CD4-positive, alpha-beta memory T cell (primary cell): ENCODE measurements at places on chromosomes 11 and 22. TPM values are rescaled to one million over a fixed set of nuclear protein-coding genes. Genes with fewer than 3 reads are reported as not detected.

GRCh38 chr11:133414506-133414905, 117.8 kb downstream of the OPCML start:
- no peak overlapping the region for H3K4me3 ChIP-seq
- H3K27ac ChIP-seq: no peak overlapping the region
- no peaks in the 10 kb centered on the region for H3K27me3 ChIP-seq
- DNase-seq: no peak

- H3K27me3 ChIP-seq: no peaks in the 10 kb centered on the region
- H3K27ac ChIP-seq: no peak overlapping the region
- DNase-seq: no peak
- no peaks in the 10 kb centered on the region for H3K36me3 ChIP-seq
- H3K4me3 ChIP-seq: no peak overlapping the region
Observed at GRCh38 chr11:43988040-43988817, 45.8 kb downstream of the C11orf96 start.

DNA sequence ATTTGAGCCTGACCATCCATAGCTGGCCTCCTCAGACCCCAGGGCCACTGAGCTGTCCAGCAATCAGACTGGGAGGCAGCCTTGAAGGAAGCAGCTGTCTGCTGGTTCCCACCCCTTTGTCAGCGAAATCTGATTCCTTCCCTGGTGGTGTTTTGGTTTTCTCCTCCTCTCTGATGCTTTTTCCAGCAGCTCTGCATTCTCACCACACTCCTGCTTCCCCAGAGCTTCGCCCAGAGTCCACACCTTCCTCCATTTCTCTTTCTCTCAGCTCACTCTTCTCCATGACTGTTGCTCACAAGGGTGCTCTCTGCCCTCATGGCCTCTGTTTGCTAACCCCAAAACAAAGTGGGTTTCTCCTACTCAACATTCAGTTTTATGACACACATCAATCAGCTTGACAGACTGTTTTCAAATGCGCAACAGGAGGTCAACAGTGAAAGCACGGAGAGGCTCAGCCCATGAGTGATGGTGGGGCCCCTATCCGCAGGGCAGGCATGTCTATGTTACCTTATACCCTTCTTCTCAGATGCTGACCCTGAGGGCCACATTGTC, 130.6 kb upstream of the MTNR1B start:
- no peak overlapping the region for H3K27ac ChIP-seq
- H3K4me1 ChIP-seq: no peaks in the 10 kb centered on the region
- no peaks in the 10 kb centered on the region for H3K27me3 ChIP-seq
- no peak for DNase-seq

GRCh38 chr11:69394869-69395246, 86.6 kb upstream of the LINC01488 start:
- H3K27me3 ChIP-seq: no peaks in the 10 kb centered on the region
- no peaks in the 10 kb centered on the region for H3K4me1 ChIP-seq
- H3K36me3 ChIP-seq: no peaks in the 10 kb centered on the region
- H3K4me3 ChIP-seq: no peak overlapping the region

- H3K27me3 ChIP-seq: no peaks in the 10 kb centered on the region
- H3K4me3 ChIP-seq: no peak overlapping the region
- no peaks in the 10 kb centered on the region for H3K4me1 ChIP-seq
Observed at GRCh38 chr11:27599217-27599616, 92.6 kb upstream of the LIN7C start.

- no peaks in the 10 kb centered on the region for H3K27me3 ChIP-seq
- no peak for DNase-seq
- H3K36me3 ChIP-seq: no peaks in the 10 kb centered on the region
- H3K27ac ChIP-seq: no peak overlapping the region
- H3K4me1 ChIP-seq: no peaks in the 10 kb centered on the region
- H3K4me3 ChIP-seq: no peak overlapping the region
Observed at GRCh38 chr11:24064309-24064903, 432.4 kb upstream of the LUZP2 start.

DNA sequence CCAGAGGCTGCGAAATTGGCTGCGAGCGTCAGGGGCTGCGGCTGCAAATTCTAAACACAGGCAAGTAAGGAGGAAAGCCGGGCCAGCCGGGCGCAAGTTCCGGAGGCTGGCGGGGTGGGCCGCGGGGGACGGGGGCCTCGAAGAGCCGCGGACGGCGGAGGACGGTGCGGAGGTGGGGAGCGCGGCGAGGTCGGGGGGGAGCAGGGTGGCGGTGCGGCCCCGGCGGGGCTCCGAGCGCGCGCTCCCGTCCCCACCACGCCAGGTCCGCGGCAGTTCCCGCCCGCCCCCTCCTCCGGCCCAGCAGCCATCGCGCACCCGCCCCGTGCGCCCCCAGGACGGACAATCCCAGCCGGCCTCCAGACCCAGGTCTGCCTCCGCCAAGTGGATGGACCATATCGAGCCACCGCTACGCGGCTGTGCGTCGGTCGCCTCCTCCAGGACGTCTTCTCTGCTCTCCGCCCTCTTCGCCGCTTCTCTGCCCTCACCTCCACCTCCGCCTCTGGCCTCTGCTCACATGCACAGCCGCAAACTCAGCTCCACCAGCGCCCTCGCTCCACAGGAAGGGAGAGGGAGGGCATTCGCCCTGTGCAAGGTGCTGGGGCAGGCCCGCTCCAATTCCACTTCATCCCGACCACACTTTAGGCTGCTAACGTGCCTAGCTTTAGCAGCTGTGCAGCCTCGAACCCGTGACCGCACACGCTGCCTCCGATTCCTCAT, 7.2 kb downstream of the ELFN2 start:
- peak; percentile 21 for DNase-seq
- H3K4me3 ChIP-seq: no peak overlapping the region

GRCh38 chr11:76153571-76153923, 52.8 kb downstream of the WNT11 start:
- no peak overlapping the region for H3K27ac ChIP-seq
- H3K4me1 ChIP-seq: peaks cover 22% of the 10 kb centered on the region
- H3K27me3 ChIP-seq: no peaks in the 10 kb centered on the region
- no peak overlapping the region for H3K4me3 ChIP-seq

- no peak overlapping the region for H3K4me3 ChIP-seq
- H3K27ac ChIP-seq: no peak overlapping the region
- no peaks in the 10 kb centered on the region for H3K27me3 ChIP-seq
- H3K36me3 ChIP-seq: no peaks in the 10 kb centered on the region
- DNase-seq: no peak
- H3K4me1 ChIP-seq: no peaks in the 10 kb centered on the region
Observed at GRCh38 chr11:106217456-106217855, 140.0 kb downstream of the AASDHPPT start.

DNA sequence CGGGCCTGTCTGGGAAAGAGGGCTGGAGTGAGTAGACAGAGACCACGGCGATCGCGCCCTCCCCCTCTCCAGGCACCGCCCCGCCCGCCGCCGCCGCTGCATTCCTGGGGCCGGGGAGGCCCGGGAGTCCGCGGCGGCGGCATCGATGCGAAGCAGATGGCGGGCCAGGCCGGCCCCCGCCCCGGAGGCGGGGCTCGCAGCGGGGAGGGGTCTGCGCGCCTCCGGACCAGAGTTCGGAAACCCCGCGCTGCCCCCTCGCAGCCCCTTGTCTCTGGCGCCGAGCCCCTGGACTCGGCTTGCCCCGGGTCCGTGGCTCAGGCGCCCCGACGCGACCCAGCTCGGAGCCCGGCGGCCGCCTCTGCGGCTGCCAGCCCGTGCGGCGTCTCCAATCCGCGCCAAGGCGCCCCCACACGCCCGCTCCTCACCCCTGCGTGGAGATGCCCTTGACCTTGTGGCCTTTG, 1.3 kb downstream of the SCARF2 start:
- H3K27ac ChIP-seq: no peak overlapping the region
- H3K4me3 ChIP-seq: no peak overlapping the region
- H3K27me3 ChIP-seq: peaks cover 28% of the 10 kb centered on the region
- no peak for DNase-seq

GRCh38 chr11:45133878-45134277, 12.6 kb upstream of the PRDM11 start:
- no peak for DNase-seq
- no peaks in the 10 kb centered on the region for H3K27me3 ChIP-seq
- no peak overlapping the region for H3K4me3 ChIP-seq

DNA sequence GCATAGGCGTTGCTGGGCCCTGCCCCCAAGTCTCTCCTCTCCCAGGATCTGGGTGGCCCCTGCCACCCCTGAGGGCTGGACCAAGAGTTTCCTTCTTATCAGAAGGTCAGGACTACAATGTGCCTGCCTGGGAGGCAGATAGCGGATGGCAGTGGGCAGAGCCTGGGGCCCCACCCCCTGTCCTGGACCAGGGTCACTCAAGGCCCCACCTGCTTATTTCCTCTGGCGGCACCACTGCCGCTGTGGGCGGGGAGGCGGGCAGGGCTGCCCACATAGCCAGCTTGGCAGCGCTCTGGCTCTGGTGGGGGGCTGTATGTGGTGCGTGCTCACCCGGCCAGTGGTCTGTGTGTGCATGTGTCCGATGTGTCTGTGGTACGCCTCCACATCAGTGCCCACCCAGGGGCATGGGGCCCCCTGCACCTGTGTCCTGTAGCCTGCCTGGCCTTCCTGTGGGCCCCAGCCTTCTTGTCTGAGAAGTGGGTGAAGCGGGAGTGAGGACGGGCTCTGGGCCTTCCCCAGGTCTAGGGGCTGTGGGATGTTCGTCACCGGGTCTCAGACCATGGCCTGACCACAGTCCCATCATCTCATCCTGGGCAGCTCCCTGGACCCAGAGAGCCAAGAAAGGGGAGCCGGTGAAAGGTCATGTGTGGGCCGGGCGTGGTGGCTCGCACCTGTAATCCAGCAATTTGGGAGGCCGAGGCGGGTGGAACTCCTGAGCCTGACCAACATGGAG, 3.0 kb downstream of the GAS2L1 start:
- peaks cover 15% of the 10 kb centered on the region for H3K27me3 ChIP-seq
- H3K36me3 ChIP-seq: no peaks in the 10 kb centered on the region
- no peak for DNase-seq
- peaks cover 34% of the 10 kb centered on the region for H3K4me1 ChIP-seq

DNA sequence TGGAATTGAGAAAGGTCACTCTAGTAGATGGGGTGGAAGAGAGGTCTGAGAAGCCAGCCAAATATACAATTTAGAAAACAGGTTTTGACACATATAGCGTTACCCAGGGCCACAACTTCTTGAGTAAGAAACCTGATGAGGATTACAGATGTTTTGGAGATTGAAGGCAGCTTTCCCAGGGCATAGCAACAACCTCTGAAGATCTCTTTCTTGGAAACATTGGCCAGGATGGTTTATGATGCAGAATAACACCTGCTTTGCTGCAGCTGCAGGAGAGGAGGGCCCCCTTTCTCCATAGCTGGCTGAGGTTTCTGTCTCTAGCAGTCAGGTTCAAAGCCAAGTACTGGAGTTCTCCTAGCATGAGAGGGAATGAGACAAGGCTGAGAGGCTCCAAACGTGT, 75.1 kb upstream of the NUP50 start:
- no peak overlapping the region for H3K27ac ChIP-seq
- H3K4me1 ChIP-seq: no peaks in the 10 kb centered on the region
- H3K4me3 ChIP-seq: no peak overlapping the region
- no peak for DNase-seq
- H3K36me3 ChIP-seq: no peaks in the 10 kb centered on the region

- H3K27me3 ChIP-seq: no peaks in the 10 kb centered on the region
- no peak overlapping the region for H3K27ac ChIP-seq
- no peak for DNase-seq
- H3K4me1 ChIP-seq: no peaks in the 10 kb centered on the region
Observed at GRCh38 chr11:67673902-67674301, 521 bp downstream of the ALDH3B2 start.

DNA sequence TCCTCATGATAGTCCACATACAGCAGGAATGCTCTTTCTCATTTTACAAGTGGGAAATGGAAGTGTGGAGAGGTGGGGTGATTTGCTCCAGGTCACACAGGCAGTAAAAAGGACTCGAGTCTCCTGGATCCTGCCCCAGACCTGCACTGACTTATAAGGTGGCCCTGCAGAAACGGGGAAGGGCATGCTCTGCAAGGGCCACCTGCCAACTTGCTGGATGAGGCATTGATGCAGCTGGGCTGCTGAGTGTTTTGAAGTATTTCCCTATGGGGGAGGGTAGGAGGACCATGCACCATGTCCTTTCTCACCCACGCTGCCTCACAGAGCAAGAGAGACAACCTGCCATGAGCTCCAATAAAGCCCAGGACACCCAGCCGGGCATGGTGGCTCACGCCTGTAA, 36.9 kb downstream of the OR6Q1 start:
- H3K4me3 ChIP-seq: no peak overlapping the region
- no peaks in the 10 kb centered on the region for H3K4me1 ChIP-seq
- DNase-seq: no peak
- H3K27ac ChIP-seq: no peak overlapping the region

DNA sequence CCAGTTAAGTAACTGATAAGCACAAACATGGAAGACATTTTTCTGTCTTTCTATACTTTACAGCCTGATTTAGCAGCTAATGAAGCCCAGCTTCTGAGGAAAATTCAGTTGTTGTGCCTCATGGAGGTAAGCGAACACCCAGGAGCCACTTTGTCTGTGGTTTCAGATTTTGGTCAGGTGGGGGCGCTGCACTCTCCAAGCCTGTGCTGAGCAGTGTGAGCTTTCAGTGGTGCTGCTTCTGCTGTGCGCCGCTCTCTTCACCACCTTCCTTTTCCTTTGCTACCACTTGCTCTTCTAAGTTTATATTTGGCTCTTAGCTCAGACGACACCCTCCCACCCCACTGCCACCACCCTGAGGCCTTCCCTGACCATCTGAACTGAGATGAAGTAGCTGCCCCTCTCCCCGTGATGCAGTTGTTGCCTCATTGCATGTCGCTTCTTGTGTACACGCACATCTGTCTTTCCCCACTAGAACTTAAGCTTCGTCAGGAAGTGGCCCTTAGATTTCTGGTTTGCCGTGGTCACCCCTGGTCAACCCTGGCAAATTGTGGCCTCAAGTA, 14.0 kb downstream of the PSMD13 start:
- peak overlapping the region; percentile 8 for H3K27ac ChIP-seq
- H3K4me3 ChIP-seq: no peak overlapping the region
- peak; percentile 81 for DNase-seq
- peaks cover 5% of the 10 kb centered on the region for H3K4me1 ChIP-seq

DNA sequence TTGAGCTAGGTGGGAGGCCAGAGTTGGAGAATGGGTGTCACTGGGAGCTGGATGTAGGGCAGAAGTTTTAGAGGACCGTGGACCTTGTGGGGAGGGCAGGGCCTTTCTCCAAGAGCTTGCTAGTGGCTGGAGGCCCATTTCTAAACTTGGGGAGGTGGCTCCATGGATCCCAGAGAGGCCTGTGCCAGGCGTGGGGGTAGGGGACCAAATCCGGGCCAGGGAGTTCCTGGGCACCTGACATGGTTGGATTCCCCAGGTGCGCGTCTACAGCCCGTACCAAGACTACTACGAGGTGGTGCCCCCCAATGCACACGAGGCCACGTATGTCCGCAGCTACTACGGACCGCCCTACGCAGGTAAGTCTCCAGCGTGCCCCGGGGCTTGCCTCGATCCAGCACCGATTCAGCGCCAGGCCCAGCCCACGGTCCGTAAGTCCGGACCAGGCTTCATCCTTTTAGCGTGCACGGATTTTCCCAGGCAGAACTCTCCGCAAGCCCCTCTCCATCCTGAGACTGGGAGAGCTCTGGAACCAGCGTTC, 14.2 kb downstream of the PLEKHB1 start:
- no peaks in the 10 kb centered on the region for H3K36me3 ChIP-seq
- H3K27me3 ChIP-seq: no peaks in the 10 kb centered on the region
- no peak overlapping the region for H3K27ac ChIP-seq

- no peak overlapping the region for H3K27ac ChIP-seq
- no peaks in the 10 kb centered on the region for H3K4me1 ChIP-seq
- H3K36me3 ChIP-seq: no peaks in the 10 kb centered on the region
- no peak for DNase-seq
Observed at GRCh38 chr11:60252213-60253108, 9.5 kb upstream of the MS4A4E start.

The ANKK1 gene
- 0.24 TPM for polyA plus RNA-seq

The RASSF10 gene
- not detected for polyA plus RNA-seq

The OR56A4 gene
- polyA plus RNA-seq: not detected

The HTR3A gene
- not detected for polyA plus RNA-seq

The PDGFB gene
- polyA plus RNA-seq: 6.8 TPM

The TCP11L1 gene
- polyA plus RNA-seq: 6.0 TPM

The SSH3 gene
- polyA plus RNA-seq: 0.79 TPM

The PKDREJ gene
- not detected for polyA plus RNA-seq

The MS4A1 gene
- polyA plus RNA-seq: 10.2 TPM
